Activated CD4-positive, alpha-beta T cell treated with anti-CD3 and anti-CD28 coated beads, Interleukin-2, Interleukin-4, amounts not matched to agents 100 ng/mL and 50 ng/mL, durations not matched to agents 16 hours and 8 hours (primary cell): ENCODE measurements at places on chromosomes 3 and 15.

GRCh38 chr3:156509189-156510174 is 45.4 kb downstream of the SSR3 start:
- DNase-seq, result peak; percentile 67

DNA sequence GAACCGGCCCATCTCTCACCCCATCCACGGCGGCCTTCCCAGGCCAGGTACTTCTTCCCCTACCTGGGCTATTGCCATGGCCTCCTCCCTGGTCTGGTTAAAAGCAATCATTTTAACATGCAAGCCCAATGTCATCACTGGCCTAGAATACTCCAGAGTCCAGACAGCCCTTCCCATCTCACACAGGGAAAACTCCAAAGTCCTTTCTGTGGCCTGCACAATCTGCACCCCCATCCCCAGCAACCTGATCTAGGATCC is 45.8 kb upstream of the SLCO2A1 start:
- DNase-seq, result no peak

GRCh38 chr3:100080573-100080972 is 33.7 kb downstream of the FILIP1L start:
- DNase-seq, result no peak

DNA sequence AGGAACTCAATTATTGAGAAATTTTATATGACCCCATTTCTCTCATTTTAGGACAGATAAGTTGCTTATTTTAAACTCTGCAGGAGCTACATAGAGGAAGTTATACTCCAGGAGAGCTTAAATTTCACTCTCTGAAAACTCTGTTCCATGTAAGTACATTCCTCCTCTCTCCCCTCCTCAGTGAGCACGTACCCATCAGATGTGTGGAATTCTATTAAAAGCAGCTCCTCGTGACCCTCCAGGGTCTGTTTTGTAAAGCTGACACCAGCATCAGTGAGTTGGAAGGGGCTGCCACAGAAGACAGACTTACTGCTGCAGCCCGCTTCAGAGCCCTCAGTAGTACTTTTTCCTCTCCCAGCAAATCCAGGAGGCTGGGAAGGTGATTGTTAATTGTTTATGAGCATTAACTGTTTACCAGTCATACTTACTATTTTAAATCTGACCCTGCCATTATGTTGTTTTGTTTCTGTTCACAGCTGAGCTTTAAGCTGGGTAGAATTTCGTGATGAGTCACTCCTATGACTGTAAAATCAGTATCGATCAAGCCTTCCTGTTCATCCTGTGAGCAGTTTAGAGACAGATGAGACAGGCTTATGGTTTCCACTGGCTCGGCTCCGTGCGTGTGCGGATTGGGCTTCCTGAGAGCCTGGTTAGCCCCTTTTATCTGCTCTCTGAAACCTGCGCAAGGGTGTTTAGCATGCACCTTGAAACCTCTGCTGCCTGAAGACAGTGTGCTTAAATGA is 20.4 kb downstream of the IGF1R start:
- peak; percentile 82 for DNase-seq

GRCh38 chr3:18425641-18426257 is 610 bp upstream of the SATB1 start:
- no peak for DNase-seq

DNA sequence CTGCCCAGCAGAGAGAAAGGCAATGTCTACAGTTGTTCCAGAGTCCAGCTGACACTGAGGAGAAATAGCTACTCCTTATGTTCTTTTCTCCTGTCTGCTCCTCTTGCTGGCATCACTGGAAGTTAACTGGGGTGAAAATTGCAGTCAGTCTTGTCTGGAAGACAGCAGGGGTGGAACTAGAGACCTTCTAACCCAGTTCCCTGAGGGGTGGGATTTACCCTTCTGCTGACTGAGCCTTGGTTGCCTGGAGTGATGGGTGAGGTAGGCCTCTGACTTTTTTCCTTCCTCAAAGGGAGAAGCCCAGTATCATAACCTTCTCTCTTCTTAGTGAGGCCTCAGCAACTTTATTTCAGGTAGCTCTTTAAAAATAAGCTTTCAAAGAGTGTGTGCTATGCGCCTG is 16.2 kb downstream of the ZNF609 start:
- no peak for DNase-seq

- no peak for DNase-seq
Measured at GRCh38 chr3:141268306-141268705, 36.7 kb downstream of the PXYLP1 start.

GRCh38 chr3:56825567-56826438 is 24.1 kb upstream of the ARHGEF3 start:
- DNase-seq, result no peak

GRCh38 chr3:123807820-123808219 is 76.3 kb downstream of the MYLK start:
- DNase-seq, result no peak
